GM18507 (cell line): ENCODE measurements at places on chromosomes 13 and 19.

DNA sequence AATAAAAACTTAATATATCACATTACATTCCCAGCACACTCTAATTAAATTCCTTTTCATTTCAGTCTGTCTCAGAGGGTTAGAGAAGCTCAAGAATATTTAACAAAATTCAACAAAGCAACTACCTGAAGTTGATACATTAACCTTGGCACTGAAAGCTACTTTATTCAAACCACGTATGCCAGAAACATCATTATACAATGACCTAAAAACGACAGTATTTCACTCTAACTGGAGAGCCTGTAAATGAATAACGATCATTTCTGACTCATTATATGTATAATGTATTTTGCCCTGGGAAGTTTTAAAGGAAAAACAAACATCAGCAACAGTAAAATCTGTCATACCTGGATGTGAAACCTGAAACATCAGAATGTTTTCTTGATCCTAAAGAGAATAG lies 270.1 kb downstream of the SLITRK5 start:
- DNase-seq, result no peak

GRCh38 chr13:25778365-25778764 lies 273.5 kb downstream of the SHISA2 start:
- no peak for DNase-seq

- no peak for DNase-seq
Measured at GRCh38 chr13:93364166-93364565, 137.6 kb downstream of the GPC6 start.

DNA sequence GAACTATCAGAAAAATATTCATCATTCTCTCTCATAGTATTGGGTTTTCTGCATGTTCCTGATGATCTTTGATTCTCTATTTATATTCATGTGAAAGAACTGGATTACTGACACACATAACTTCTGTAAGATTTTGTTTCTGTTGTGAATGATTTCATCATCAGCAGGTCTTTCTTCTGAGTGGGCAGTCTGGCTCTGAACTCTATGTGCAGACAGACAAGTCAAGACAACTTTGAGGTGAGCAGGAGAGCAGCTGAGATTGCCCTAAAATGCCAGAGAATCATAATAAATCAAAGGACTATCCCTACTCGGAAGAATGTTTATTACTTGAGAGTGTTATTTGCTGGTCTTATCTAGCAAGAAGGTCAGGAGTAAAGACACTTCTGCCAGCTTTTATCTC lies 652.1 kb upstream of the GPC6 start:
- DNase-seq, result no peak

DNA sequence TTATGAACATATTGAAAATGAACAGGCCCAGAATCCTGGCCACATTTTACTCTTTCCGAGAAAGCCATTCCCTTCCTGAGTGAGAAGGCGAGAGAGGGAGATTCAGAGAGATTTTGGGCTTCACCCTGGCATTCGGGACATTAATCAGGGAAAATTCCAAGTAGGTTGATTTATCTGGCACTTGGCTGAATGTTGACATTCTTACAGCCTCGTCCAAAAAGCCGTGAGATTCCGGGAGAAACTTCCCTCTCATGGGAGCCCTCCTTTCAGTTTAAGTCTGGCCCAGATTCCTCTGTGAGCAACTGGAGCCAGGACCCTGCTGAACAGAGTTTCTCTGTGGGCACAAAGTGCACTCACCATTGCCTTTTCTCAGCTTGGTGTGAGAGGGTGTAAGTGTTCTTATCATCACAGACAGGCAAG lies 129.2 kb upstream of the PEG3 start:
- DNase-seq, result no peak

DNA sequence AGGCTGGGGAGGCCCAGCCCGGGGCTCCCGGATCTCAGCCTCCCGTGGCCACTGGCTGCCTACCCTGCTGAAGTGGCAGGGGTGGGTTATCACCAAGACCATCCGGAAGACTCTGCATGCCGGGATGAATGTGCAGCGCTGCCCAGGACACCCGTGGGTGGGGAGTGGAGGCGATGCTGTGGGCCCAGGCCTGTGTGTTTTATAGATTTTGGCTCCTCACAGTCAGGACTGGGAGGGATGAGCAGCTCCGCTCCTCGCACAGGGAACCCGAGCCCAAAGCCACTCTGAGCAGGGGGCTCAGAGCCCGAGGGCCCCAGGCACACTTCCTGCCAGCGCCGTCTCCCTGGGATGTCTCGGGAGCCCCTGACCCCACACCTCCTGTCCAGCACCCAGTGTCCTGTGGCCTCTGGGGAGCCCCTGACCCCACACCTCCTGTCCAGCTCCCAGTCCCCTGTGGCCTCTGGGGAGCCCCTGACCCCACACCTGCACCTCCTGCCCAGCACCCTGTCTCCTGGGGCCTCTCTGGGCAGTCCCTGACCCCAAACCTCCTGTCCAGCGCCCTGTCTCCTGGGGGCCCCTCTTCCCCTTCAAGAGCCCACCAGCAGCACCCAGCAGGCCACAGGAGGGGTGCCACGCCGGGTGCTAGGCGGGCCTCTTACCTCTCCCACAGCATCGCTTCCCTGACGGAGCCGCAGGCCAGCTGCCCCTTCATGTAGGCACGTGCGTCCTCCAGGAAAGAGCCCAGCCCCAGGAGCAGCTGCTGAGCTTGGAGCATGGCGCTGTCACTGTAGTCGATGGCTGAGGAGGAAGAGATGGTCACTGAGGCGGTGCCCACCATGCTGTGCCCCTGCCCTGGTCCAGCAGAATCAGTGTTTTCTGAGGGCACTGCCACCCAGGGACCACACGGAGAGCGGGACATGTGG lies 31.4 kb downstream of the NAXD start:
- no peak for DNase-seq

DNA sequence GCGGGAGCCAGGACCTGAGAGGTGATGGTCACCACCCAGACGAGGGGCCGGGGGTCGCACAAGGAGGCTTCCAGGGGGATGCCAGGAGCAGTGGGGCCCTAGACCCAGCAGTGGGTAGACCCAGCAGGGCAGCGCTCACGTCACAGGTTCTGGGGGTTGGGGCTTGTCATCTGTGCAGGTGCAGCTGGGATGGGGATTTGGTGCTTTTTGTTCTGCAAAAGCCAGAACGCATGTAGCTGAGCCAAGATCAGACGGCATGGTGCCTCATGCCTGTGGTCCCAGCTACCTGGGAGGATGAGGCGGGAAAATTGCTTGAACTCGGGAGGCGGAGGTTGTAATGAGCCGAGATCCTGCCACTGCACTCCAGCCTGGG lies 15.1 kb downstream of the CSNK1G2 start:
- no peak for DNase-seq

GRCh38 chr19:28563964-28564921 lies 648.7 kb downstream of the UQCRFS1 start:
- no peak for DNase-seq

- no peak for DNase-seq
Measured at GRCh38 chr13:21175656-21176214, 617 bp downstream of the SKA3 start.

GRCh38 chr19:5002143-5002542 lies 33.2 kb downstream of the KDM4B start:
- DNase-seq, result no peak

DNA sequence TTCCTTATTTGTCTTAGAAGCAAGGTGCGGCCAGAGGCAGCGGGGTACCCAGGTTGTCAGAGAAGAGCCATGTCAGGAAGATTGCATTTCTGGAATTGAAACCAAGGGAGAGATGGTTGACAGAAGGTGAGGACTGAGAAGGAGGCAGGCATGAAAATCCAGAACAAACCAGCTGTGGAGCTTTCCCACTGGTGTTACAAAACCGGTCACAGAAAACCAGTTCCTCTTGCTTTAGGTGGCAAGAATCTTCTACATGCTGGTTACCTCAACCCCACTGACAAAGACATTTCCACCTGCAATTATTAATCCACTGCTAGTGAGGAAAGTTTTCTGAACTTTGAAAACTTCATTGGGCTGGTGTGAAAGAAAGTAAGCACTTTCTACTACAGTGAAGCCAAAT lies 64.0 kb upstream of the MED4 start:
- no peak for DNase-seq

DNA sequence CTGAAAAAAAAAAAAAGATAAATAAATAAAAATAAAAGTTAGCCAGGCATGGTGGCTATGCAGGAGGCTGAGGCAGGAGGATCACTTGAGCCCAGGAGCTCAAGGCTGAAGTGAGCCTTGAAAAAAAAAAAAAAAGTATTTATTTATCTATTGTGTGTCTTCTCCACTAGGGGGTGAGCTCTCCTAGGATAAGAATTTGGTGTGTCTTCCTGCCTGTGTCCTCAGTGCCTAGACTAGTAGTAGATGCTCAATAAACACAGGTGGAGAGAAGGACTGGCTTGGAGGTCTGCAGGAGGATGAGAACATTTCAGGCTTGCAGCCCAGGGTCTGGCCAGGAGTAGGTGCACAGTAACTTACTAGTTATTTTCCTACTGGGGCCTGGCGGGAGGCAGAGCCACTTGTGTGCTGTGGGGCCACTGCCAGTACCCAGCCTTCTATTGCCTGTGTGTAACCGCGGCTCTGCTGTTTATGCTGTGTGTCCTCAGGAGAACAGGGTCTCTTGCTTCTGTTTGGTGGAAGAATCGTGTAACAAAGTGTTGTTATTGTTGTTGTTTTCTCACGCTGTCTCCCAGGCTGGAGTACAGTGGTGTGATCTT lies 5.4 kb downstream of the LMTK3 start:
- DNase-seq, result no peak

DNA sequence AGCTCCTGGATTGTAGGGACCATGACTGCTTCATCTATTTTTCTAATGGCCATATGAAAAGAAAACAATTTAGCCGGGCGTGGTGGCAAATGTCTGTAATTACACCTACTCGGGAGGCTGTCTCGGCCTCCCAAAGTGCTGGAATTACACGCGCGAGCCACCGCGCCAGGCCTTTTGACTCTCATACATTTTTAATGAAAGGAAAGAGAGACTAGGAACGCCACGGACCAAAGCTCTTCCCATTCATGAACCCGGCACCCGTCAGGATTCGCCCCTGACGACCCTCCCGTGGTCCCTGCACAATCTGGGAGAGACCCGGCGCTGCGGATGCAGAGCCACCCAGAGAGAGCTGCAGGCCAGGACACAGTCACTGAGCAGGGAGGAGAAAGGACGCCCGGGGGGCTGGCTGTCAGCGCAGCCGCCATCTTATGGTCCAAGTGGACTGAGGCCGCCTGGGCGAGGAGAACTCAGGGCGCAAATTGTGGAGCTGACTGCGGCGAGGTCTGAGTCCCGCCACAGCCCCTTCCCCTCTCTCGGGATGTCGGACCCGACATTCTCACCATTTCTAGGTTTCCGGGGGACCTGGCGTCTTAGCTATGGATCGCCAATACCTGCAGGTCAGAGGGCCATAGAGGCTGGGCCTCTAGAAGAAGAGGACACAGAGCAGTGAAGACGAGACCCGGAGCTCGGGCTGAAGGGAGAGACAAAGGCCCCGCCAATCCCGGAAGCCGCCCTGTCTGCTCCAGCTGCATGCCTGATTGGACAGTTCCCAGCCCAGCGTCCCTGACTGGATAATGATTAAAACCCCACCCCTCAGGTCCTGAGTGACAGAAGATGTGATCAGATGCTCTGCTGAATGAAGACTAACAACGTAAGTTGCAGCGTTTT lies at the start of gene ZNF681:
ZNF681 (minus strand) TSS at position 705 of the 888 bp plus-strand sequence; CDS start at position 563, 142 bp downstream.
- no peak for DNase-seq
